ENCODE measurements at places on chromosomes 2 and 18.

- no peak for DNase-seq
Measured at GRCh38 chr2:207283356-207283755, 117.6 kb upstream of the KLF7 start.

- no peak for DNase-seq
Measured at GRCh38 chr18:23861805-23862470, 152.6 kb upstream of the TTC39C start.

DNA sequence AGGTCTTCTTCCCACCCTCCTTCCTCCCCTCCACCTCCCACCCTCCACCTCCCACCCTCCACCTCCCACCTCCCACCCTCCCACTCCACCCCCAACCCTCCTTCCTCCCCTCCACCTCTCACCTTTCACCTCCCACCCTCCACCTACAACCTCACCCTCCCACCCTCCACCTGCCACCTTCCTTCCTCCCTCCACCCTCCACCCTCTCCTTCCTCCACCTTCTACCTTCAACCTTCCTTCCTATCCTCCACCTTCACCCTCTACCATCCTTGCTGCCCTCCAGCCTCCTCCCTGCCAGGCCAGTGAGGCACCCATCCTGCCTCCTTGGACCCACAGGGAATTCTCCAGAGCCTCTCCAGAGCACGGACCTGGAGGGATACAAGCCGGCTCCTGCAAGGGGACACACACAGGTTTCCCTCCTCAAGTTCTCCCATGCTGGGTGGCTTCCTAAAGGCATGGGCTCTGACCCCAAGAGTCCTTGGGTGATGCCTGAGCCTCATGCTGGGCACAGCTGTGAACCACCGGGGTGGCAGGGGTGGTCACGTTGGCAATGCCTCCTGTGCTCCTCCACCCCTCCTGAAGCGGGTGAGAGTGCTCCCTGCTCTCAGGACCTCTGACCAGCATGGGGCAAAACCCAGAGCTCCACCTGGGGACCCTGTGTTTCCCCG is 293.0 kb downstream of the NDUFA10 start:
- DNase-seq, result no peak

GRCh38 chr2:38185012-38185491 is 109.1 kb upstream of the CYP1B1 start:
- DNase-seq, result no peak

- DNase-seq, result no peak
Measured at GRCh38 chr18:74773171-74773624, 175.5 kb downstream of the ZNF407 start.

- no peak for DNase-seq
Measured at GRCh38 chr2:120110062-120110362, 97.1 kb downstream of the EPB41L5 start.

GRCh38 chr2:181685150-181685688 is 4.9 kb upstream of the NEUROD1 start:
- DNase-seq, result no peak

DNA sequence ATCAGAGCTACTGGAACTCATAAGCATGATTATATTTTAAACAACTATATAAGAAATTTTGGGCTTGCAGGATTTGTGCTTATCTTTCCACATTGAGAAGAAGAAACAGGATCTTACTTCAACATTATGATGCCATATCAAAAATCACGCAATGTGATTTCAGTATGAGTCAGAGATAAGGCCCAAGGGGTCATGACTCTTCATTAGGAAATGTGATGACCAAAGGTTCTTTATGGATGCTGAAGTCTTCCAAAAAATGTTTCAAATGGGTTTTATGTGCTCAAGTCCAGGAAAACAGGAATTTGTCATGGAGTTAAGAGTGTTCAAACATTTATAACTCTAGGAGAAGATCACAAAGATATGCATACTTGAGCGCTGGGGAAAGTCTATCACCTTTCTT is 7.8 kb upstream of the SERPINB2 start:
- no peak for DNase-seq

- no peak for DNase-seq
Measured at GRCh38 chr2:62375113-62375420, 130.9 kb downstream of the TMEM17 start.

DNA sequence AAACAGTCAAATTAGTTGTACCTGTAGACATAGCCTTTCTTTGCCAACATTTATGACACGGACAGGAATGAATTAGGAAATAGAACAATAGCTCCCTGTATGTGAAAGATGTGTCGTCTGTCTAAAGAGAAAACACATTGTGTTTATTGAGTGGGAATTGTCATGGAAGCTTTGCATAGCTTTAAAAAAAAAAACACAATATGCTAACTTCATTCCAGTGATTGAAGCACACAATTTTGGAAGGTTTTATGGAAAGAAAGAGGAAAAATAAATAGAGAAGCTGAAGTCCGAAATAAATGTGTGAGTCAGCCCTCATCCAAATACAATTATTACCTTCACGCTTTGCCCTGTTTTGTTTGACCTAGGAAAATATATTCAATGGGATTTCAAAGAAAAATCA is 1095.7 kb downstream of the TSN start:
- DNase-seq, result no peak

DNA sequence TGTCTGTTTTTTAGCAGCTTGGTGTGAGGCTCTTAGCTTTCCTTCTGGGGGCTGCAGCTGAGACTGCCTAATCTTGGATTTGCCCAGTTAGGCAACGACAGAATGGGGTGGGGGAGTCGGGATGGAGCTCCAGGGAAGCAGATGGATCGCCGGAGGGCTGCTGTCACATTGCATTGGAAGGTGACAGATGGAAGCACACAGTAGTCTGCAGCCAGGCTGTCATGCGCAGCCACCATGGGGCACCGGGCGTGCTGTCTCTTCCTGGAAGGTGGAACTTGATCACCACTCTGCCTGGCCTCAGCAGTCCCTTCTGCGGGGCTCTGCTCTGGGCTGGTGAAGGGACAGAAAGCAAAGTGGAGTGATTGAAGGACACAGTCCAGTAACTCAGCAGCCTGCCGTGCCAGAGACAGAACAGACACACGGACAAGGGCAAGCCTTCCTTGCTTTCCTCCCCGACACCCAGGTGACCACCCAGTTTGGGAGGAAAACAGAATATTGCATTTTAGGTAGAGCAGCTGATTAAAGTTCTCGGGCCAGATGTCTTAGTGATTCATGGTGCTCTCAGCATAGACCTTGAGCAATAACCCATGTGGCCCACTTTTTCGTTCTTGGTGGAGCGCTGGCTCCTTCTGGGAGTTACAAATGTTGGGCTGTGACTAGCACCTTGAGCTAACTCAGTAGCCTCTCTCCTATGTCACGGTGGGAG is 40.9 kb downstream of the RNF144A start:
- no peak for DNase-seq

DNA sequence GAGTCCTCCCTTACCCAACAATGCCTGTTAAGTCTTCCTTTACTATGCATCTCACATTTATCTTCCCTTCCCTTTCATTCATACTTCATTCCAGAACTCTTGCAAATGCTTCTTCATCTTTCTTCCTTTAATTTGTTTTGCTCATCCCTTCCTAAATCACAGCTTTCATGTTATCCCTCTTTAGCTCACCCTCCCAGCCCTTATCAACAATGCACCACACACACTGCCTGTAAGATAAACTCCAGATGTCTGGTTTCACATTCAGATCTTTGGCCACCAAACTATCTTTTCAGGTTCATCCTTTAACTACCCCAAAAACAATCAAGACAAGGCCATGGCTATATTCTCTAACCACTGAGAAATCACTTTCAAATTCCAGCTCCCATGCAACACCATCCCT is 3.4 kb downstream of the CCDC93 start:
- no peak for DNase-seq

DNA sequence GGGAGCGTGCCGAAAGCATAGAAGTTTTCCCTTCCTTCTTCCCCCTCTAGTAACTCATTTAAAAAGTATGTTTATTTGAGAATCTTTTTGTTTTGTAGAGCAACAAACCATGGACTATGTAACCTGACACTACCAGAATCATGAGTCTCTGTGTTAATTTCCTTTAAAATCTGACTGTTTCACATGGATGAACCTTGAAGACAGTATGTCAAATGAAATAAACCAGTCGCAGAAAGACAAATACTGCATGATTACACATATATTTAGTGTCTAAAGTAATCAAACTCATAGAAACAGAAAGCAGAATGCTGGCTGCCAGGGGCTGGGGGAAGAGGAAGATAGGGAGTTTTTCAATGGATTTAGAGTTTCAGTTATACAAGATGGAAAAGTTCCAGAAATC is 32.3 kb downstream of the PTPN2 start:
- DNase-seq, result no peak

DNA sequence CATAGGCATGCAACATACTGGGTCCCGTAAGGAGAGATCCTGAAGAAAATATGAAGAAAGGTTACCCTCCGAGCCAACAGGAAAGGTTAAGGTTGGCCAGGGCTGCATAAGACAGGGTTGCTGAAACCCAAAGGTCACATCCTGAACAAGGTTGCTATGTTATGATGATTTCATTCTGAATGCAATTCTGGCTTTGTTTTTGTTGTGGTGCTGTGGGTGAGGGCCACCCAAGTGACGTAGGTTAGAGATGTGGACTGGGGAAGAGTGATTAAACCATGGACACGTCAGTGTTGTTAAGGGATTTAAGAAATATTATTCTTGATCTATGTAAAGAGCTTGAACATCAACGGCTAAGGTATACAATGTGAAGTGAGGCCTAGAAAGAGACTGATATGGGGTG is 60.0 kb downstream of the ZEB2 start:
- DNase-seq, result no peak

- DNase-seq, result no peak
Measured at GRCh38 chr2:59561281-59561680, 992.2 kb downstream of the BCL11A start.

GRCh38 chr2:121075006-121075551 is 209.9 kb downstream of the TFCP2L1 start:
- DNase-seq, result no peak

DNA sequence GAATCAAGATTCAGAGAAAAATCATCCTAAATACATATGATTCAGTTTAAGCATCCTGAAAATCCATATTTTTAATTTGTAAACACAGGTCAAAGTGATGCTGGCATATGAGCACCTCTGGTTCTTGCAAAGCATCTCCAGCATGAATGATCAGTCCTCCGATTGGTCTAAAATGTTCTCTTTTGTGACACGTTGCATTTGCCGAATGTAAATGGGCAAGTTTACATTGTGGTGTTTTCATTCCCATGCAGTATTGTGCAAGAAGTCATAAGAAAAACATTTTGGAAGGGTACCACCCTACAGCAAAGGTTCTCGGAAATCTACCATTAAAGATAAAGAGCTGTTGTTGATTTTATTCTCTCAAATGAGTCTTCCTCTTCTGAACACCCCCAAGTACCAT is 108.0 kb upstream of the UNC80 start:
- DNase-seq, result no peak

- DNase-seq, result no peak
Measured at GRCh38 chr2:222127660-222128059, 171.1 kb downstream of the PAX3 start.

GRCh38 chr2:227460070-227460485 is 11.9 kb upstream of the AGFG1 start:
- DNase-seq, result peak; percentile 78

DNA sequence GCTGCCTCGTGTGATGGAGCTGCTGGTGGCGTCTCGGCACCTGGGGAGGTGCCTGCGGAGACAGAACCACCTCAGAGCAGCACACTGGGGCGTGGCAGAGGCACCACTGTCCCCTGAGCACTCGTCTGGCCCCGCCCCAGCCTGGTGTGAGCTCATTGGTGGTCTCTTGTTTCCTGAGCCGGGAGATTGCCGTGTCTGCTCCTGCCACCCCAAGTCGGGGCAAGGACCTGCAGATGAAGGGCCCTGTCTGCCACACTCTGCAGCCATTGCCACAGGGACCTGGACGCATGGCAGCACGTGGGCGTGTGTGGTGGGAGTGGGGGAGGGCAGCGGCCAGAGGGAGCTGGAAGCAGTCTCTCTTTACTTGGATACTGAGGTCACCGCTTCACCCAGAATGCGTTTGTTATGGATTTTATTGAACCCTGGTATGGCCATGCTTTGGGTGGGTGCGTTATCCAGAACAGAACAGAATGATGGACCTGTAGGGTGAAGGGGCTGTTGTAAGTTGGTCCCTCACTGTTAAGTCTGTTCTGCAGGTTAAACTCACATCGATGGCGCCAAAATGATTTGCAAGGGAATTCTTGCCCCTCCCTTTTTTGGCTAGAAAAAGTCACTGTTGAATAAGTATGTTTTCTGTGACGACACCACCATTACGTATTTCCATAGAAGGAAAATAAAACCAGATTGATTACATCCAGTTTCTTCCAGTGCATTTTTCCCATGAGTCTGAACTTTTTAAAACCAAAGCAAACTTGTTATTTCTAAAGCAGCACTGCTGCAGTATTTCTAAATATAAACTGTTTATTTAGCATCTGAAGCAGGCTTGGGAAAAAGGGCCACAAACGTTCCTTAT is 92.0 kb downstream of the USP40 start:
- DNase-seq, result no peak
